ENCODE measurements at places on chromosomes 11 and 22.

GRCh38 chr11:126034039-126034932, 28.4 kb downstream of the CDON start:
- no peak for DNase-seq

- no peak for DNase-seq
Measured at GRCh38 chr11:43861141-43861540, 19.5 kb upstream of the ALKBH3 start.

GRCh38 chr11:66580803-66581202, 12.1 kb downstream of the CCDC87 start:
- DNase-seq = no peak

GRCh38 chr11:76795290-76795935, 12.3 kb downstream of the TSKU start:
- no peak for DNase-seq

GRCh38 chr11:36807871-36808270, 209.8 kb upstream of the RAG2 start:
- DNase-seq = no peak

DNA sequence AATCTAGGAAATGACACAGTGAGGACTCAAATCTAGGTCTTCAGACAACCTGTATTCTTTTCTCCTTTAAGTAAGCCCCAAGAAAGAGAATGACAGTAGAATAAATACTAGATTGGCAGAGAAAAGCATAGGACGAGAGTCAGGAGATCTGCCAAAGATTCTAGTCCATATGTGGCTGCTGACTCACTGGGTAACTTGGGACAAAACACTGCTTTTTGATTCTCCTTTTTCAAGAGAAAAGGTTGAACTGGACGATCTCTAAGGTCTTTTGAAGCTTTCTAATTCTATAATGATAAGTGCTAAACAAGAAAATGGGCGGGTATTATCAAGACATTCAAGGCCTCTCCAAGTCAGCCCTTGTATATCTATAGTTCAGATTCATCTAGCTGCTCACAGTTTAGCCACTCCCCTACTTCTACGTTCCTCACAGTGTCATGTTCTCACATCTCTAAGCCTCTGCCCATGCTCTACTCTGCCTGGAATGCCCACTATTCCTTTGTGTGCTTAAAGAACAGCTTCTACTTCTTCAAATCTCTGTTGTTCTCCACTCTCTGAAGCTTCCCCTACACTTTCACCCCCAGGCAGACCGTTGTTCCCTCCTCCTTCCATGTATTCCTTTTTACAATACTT, 53.0 kb downstream of the RELT start:
- DNase-seq = no peak

DNA sequence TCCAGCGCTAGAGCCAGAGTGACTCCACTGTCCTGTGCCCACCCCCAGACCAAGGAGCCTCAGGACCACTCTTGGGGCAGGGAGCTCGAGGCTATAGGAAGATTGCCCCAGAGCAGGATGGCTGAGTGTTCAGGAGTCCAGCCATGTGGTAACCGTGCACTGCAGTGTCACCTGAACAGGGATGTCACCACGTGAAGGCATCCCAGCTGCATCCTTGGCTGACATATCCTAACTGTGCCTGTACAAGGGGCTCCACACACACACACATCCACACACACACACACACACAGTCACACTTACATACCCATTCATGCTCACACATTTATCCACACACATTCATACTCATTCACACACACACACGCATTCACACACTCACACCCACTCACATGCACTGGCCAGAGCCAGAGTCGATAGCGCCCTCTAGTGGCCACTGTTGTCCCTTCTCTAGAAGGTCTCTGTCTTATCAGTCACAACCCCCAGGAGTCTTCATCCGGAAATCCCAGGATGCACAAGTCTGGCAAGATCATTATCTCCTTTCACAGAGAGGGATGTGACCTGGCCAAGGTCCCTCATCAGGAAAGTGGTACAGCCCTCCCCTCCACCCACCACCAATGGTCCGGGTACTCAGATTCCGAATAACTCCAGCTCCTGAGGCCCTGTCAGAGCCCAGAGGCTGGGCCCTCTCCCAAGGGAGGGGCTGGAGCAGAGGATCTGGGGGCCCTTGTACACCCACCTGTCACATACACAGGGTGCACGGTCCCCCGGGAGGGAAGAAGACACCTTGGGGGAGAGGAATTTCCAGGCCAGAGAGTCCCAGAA, 55.1 kb downstream of the IGLL5 start:
- peak; percentile 85 for DNase-seq

GRCh38 chr22:17639247-17639741, 737 bp downstream of the BCL2L13 start:
- no peak for DNase-seq

DNA sequence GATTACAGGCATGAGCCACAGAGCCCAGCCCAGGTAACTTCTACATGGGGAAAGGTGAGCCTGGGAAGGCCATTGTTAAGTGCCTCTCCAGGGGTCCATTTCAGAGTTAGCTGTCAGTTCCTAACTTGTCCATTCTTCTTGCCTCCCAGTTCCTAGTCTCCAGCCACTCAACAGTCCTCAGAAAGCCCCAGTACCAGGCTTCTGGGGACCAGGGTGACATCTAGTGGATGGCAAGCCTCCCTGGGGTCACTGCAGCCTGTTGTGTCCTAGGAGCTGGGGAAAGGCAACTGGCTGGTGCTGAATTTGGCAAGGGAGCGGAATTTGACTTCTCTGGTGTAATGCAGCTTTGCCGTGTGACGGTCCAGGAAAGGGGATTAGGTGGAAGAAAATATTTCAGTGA, 2.1 kb downstream of the LGALS12 start:
- peak; percentile 17 for DNase-seq

- no peak for DNase-seq
Measured at GRCh38 chr22:44442851-44443595, 55.0 kb downstream of the RTL6 start.

DNA sequence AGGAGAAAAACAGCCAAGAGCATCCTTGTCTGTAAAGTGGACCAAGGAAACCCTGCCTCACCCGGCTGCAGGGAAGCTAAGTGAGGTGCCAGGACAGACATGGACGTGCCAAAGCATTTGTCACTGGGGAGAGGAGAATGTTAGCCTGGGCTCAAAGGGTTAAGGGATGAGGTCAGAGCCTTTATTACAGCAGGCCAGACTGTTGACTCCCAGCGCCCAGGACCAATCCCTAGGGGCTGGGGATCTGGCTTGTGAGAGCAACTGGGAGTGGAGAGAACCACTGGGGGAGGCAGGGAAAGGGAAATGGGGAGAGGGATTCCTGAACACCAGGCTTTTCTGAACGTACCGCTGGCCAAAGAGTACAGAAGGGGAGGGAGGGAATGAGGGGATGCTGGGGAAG, 2.6 kb downstream of the CHRM1 start:
- DNase-seq = no peak

DNA sequence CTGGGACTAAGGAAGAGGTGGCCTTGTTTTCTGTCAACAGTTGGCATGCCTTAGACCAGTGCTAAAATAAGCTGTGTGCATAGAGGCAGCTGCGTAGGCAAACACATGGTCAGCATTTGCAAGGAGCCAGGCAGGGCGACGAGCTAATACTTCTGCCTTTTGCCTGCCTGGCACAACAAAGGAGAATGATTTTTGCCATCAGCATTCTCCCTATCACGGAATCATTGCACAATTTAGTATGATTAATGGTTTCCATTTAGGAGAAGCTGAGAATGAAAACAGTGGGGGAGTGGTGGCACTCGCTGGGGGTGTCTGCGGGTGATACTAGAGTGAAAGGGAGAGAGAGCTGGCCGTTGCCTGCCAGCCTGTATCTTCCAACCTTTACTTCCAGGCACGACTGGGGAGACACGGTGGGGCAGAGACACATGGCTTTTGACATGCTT, 336.0 kb downstream of the CADM1 start:
- DNase-seq = no peak

- DNase-seq = no peak
Measured at GRCh38 chr22:37258753-37259401, 14.8 kb upstream of the RAC2 start.

DNA sequence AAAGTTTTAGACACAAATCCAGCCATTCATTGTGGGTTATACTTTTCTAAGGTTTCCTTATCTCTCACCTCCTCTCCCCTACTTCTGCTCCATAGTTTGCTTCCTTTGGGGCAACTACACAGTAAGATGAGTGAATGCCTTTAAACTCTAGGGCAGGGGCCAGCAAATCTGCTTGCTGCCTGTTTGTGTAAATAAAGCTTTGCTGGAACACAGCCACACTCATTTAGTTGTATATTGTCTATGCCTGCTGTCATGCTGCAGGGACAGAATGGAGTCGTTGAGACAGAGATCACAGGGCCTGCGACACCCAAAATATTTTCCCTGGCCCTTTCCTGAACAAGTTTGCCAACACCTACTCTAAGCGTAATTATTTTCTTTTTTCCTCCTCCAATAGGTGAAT, 58.7 kb downstream of the TECTA start:
- DNase-seq = no peak

- no peak for DNase-seq
Measured at GRCh38 chr22:37167981-37168647, 18.4 kb upstream of the IL2RB start.

- DNase-seq = no peak
Measured at GRCh38 chr11:65446446-65447277, 24.1 kb downstream of the NEAT1 start.

GRCh38 chr22:26903030-26903856, 245.9 kb downstream of the MIAT start:
- no peak for DNase-seq

GRCh38 chr11:16883174-16883573, 131.0 kb downstream of the PLEKHA7 start:
- no peak for DNase-seq

- DNase-seq = no peak
Measured at GRCh38 chr11:64870893-64871466, 7.4 kb downstream of the EHD1 start.

- DNase-seq = no peak
Measured at GRCh38 chr11:100680070-100680469, 7.0 kb upstream of the ARHGAP42 start.

DNA sequence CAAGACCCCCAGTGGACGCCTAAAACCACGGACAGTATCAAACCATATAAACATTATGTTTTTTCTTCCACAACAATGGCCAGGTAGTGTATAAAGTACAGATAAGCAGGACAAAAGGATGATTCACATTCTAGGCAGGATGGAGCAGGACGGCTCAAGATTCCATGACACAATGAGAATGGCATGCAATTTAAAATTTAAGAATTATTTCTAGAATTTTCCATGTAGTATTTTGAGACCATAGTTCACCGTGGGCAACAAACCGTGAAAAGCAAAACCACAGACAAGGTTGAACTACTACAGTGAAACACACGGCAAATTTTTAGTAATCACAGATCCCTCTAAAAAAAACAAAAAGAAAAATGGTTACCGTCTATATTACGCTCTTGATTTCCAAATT, 7.5 kb downstream of the NARS2 start:
- DNase-seq = no peak

- DNase-seq = no peak
Measured at GRCh38 chr11:23423104-23423503, 562.8 kb upstream of the CCDC179 start.

DNA sequence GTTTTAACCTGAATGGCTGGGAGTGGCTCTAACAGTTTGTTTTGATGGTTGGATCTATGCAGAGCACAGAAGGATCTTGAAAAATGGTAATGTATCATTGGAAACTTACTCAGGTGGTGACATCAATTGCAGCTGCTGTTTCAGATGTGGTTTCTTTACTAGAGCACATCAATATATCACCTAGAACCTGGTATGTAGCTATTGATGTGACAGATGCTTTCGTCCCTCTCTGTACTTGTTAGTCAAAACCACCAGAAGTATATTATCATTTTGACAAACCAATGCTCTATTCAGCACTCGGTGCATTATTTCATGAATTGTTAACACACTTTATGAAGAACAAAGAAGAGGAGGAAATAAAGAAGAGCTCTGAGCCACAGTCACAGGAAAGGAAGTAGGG, 26.6 kb upstream of the SCN3B start:
- DNase-seq = no peak

- no peak for DNase-seq
Measured at GRCh38 chr22:50486561-50487289, at the start of gene MIOX. Gene MIOX (plus strand): TSS chr22:50486859. CDS start chr22:50486898, 39 bp downstream.

DNA sequence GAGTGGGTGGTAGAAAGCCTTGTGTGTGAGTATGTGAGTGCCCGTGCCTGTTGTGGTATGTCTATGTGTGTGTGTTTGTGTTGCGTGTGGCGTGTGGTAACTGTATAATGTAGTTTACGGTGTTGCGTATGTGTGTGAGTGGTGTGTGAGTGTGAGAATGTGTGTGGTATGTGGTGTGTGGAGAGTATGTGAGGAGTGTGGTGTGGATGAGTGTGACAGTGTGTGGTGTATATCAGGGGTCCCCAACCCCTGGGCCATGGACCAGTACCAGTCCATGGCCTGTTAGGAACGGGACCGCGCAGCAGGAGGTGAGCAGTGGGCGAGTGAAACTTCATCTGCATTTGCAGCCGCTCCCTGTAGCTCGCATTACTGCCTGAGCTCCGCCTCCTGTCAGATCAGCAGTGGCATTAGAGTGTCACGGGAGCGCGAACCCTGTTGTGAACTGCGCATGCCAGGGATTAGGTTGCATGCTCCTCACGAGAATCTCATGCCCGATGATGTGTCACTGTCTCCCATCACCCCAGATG, 5.7 kb downstream of the UPK3A start:
- DNase-seq = no peak

DNA sequence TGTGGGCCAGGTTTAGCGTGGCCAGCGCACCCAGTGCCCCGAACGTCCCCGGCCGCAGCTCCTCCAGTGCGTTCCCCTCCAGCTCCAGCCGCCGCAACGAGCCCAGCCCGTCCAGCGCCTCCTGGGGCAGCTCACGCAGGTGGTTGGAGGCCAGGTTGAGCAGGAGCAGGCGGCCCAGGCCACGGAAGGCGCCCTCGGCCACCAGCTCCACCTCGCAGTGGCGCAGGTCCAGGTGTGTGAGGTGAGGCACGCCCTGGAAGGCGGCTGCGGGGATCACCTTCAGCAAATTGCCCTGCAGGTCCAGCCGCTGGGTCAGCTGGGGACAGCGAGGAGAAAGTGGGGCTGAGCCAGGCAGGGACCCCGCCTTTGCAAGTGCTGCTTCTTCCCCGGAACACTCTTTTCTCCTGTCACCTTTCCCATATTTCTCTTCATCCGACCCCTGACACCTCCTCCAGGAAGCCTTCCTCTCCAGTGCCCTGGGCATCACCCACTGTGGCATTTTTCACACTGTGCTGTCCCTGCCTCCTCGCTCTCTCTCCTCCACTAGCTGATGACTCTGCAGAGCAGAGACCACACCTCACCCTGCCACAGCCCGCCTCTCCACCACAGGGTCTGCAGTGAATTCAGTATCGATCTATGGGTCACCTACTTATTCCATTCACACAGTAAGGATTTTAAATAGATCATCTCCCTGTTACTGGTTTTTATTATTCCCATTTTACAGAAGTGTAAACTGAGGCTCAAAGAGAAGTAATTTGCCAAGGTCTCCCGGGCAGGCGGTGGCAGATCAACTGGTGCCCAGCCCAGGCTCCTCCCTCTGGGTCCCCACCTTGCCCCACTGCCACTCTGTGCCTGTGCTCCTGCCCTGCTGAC, 1.9 kb downstream of the CHADL start:
- DNase-seq = no peak

Data from stimulated activated CD4-positive, alpha-beta T cell treated with anti-CD3 and anti-CD28 coated beads, Interleukin-2, amount 100 ng/mL, for 24 hours (primary cell).